Stimulated activated CD8-positive, alpha-beta memory T cell treated with anti-CD3 and anti-CD28 coated beads, Interleukin-4, amount 100 ng/mL, for 4 hours (primary cell): ENCODE measurements at places on chromosomes 2 and 18.

- no peak for DNase-seq
Observed at GRCh38 chr2:129059476-129059875, 740.8 kb upstream of the HS6ST1 start.

DNA sequence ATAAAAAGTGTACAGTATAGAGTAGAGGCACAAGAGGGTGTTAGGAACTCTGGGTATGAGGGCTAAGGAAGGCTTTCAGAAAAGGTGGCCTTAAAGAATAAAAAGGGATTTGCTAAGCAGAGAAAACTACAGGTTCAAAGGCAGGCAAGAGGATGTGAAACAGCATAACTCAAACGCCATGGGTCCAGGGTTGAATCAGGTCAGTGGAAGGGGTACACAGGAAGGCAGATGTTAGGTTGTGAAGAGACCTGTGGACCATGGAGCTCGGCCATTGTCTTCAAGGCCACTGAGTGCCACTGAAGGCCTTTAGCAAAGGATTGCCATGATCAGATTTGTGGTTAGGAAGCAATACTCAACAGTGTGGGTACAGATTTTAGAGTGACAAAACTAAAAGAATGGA lies 108.2 kb upstream of the FAM98A start:
- no peak for DNase-seq

GRCh38 chr2:176085120-176085788 lies 1.5 kb upstream of the EVX2 start:
- no peak for DNase-seq

- DNase-seq: no peak
Observed at GRCh38 chr2:18244845-18245244, 315.6 kb downstream of the RDH14 start.
